ENCODE measurements at places on chromosomes 6 and 20. TPM values are rescaled to one million over a fixed set of nuclear protein-coding genes. Genes with fewer than 3 reads are reported as not detected.

DNA sequence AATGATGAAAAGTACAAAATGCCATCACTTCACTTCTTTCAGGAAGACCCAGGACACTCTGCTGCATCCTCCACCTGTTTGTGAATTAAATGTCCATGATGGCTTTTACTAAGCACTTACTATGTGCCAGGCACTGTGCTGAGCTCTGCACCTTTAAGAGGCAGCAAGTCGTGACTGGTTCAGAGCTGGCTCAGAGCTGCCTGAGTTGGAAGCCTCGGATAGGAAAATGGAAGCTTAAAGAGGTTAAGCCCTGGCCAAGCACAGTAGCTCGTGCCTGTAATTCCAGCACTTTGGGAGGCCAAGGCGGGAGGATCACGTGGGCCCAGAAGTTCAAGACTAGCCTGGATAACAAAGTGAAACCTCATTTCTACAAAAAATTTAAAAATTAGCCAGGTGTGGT, 95.6 kb downstream of the SNX5 start:
- DNase-seq = no peak
- H3K4me3 ChIP-seq = no peak overlapping the region

DNA sequence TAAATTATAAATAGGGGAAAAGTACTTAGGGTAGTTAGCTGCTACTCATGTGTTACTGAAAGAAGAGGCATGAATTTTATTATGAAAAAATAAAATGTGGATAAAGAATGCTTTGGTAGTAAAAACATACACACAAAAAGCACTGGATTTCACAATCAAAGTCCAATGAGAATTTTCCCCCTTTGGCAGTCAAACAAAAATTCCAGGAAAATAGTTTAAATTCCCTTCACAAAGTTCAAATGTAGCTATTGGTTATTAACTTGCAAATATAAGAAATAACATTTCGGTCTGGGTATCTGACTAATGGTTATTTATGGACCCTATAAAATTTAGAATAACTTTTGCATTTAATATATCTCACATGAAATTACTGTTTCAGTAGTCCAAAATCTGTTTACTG, 210.4 kb downstream of the FOXC1 start:
- DNase-seq = no peak
- no peak overlapping the region for H3K4me3 ChIP-seq
- no peaks in the 10 kb centered on the region for H3K36me3 ChIP-seq
- H3K27me3 ChIP-seq = no peaks in the 10 kb centered on the region
- no peaks in the 10 kb centered on the region for H3K4me1 ChIP-seq

GRCh38 chr6:111573892-111574797, 31.5 kb downstream of the TRAF3IP2 start:
- H3K27me3 ChIP-seq = no peaks in the 10 kb centered on the region
- peaks cover 8% of the 10 kb centered on the region for H3K4me1 ChIP-seq
- no peak for DNase-seq
- H3K27ac ChIP-seq = no peak overlapping the region
- H3K36me3 ChIP-seq = peaks cover 63% of the 10 kb centered on the region

DNA sequence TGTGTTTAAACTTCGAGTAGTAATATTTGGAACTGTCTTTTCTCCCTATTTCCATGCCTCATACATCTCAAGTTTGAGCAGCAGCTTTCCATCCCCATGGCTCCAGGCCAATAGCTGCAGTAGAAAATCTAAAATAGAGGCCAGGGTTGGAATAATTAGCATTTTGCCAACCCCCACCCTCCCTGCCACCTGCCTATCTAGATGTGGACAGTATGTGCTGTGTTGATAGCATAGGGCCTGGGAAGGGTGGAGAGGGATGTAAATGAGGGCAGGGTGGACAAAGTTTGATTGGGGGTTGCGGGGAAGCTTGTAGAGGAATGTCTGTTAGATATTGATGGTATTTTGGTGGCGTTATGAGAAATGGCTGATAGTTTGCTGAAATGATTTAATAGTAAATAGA, 5.6 kb downstream of the TOP1 start:
- H3K27ac ChIP-seq = no peak overlapping the region
- peaks cover 52% of the 10 kb centered on the region for H3K36me3 ChIP-seq
- peaks cover 10% of the 10 kb centered on the region for H3K4me1 ChIP-seq
- no peaks in the 10 kb centered on the region for H3K27me3 ChIP-seq

DNA sequence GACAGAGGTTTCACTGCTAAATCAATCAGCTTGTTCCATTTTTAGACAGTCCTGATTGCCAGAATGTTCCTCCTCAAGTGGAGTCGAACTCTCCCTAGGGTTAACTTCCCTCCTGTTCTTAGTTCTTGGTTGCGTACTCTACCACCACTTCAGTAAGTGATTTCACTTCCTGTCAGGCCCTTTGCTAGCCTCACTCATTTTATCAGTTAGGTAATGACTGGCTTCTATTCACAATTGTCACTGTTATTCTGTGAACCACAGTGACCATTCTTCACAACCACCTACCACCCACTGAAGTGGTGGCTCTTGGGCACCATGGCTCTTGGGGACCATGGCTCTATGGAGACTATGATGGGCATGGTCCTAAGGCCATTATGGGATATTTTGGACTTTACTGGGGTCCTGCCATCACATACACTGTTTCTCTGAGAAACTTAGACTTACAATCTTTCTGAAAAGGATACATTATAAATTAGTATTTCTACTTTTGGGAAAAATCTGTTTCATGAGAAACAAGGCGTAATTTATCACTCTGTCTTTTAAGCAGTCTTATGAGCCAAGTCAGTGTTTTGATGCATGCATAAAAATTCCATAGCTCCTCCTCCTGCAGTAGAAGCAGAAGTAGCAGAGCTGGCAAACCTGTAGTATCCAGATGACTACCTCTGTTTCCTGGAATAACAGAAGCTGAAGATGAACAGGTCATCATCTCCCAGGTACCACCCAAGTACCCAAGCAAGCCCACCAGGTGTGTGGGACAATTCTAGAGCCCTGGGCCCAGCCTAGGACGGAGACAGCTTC, 66.3 kb downstream of the ATXN1 start:
- H3K27me3 ChIP-seq = no peaks in the 10 kb centered on the region
- no peak for DNase-seq
- no peak overlapping the region for H3K27ac ChIP-seq
- no peaks in the 10 kb centered on the region for H3K4me1 ChIP-seq

GRCh38 chr6:157376706-157377230, 4.2 kb upstream of the ZDHHC14 start:
- no peaks in the 10 kb centered on the region for H3K36me3 ChIP-seq
- H3K27ac ChIP-seq = no peak overlapping the region
- no peaks in the 10 kb centered on the region for H3K27me3 ChIP-seq
- no peak for DNase-seq
- H3K4me1 ChIP-seq = no peaks in the 10 kb centered on the region

GRCh38 chr6:141783585-141783984, 349.1 kb upstream of the GJE1 start:
- no peak for DNase-seq
- no peak overlapping the region for H3K4me3 ChIP-seq
- H3K4me1 ChIP-seq = no peaks in the 10 kb centered on the region
- H3K27ac ChIP-seq = no peak overlapping the region
- no peaks in the 10 kb centered on the region for H3K27me3 ChIP-seq

DNA sequence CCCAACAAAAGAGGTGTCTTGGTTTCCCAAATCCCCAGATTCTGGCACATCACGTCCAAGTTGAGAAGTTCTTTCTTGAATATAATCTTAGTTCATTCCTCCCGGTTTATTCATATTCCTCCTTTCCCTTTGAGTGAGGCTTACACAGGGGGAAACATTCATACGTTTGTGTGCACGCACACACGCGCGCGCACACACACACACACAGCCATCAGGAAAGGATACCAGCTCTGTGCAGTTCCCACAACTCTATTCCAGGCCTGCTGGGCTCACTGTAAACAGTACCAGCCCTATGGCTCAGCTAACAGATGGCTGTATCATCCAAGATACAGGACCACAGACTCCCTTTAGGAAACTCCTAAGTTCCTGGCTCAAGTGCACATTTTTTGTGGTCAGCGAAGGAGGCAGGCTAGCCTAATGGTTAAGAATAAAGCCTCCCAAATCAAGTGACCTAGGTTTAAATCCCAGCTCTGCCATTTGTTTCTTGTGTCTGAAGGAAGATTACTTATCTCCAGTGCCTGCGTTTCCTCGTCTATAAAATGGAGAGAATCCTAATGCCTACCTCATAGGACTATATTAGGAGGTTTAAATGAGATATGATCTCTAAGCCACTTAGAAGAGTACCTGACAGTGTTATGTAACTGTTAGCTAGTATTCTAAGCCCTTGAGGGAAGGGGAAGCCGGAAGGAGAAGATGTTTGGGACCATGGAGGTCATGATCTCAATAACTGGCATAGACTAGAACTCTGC, 3.7 kb upstream of the TAF8 start:
- no peaks in the 10 kb centered on the region for H3K36me3 ChIP-seq
- no peak for DNase-seq
- H3K27me3 ChIP-seq = peaks cover 72% of the 10 kb centered on the region
- H3K27ac ChIP-seq = no peak overlapping the region
- H3K4me1 ChIP-seq = no peaks in the 10 kb centered on the region

The GPLD1 gene
- total RNA-seq = 7.9 TPM

The MOXD1 gene
- total RNA-seq = 2.9 TPM

The NNAT gene
- 16.8 TPM for total RNA-seq
